Midbrain (tissue), 1 donor: ENCODE measurements at places on chromosomes 12 and 14.

DNA sequence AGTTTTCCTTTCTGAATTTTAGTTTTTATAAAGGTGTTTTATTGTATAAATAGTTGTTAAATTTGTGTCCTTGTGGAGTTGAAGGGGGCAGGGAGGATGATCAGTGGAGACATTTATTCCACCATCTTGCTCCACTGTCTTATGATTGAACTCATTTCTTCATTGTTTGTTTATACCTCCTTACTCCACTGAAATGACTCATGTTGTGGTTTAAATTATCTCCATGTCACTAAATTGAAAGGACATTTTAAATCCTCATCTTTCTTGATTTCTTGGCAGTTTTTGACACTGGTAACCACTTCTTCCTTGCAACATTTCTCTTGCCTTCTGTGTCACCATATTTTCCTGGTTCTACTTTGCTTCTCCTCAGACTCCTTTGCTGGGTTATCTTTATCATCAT lies 23.6 kb upstream of the FERMT2 start:
- DNase-seq = no peak

DNA sequence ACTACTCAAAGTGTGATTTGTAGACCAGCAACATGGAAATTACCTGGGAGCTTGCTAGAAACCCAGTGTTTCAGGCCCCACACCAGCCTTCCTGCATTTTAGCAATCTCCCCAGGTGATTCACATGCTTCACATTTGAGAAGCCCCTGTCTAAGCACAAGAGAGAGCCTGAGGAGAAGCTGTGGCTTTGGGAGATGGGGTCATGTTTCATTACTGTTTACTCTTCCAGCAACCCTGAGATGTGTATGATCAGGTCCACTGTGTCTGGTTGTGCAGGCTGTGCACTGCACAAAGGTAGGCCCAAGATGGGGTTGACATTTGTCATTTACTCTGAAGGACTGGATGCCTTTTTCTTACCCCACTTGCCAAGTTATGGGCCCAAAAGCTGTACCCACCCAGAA lies 190.1 kb downstream of the SLC41A2 start:
- DNase-seq = no peak

DNA sequence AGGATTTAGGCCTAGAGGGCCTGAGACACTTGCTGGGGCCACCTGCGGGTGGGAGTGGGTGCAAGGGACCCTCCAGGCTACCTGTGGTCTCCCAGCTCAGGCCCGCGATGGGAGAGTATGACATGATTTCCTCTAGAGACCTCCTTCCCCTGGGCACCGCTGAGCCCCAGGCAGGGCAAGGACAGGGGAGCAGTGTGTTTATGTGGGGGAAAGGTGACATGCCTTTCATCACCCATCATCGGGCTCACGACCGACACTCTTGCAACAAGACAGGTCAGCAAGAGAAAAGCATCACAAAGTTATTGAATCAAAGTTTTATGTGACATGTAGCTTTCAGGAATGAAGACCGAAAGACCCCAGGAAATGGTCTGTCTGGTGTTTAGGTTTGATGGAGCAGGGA lies 19.9 kb downstream of the SH2B3 start:
- no peak for DNase-seq

GRCh38 chr12:2283480-2283879 lies 230.7 kb downstream of the CACNA1C start:
- DNase-seq = no peak

DNA sequence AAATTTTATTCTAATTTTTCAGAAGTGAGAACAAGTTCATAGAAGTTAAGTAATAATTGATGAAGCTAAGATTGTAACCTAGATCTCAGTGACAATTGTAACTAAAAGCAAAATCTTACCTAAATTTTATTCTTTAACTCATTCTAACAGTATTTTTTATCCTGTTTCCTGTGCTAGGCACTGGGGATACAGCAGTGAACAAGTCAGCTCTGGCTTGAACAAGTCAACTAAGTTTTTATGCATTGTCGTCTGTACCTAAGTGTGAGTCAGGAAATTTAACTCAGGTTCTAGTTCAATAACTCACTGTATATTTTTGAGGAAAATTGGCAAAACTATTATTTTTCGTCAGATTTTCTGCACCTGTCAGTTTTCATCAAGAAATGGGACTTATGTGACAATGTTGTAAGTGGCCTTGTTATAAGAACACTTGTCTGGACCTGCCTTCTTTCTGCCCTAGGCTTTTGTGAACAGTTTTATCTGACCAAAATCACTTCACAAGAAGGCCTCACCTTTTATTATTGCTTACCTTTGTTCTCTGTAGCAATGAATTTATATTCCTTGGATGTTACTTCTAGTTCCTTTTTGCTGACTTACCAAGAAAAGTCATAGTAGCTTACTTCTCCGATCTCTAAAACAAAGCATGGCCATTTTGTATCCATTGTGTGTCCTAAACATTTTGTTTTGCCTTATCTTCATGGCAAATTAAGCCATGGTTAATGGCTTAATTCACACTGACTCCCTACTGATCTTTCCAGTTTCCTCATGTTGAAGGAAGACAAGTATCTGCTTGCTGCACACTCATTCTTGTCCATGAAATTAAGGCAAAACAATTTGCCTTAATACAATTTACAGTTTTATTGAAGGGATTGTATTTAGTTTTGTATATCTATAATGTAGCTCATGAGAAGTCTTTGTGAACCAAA lies 2.7 kb downstream of the TMTC3 start:
- DNase-seq = no peak

DNA sequence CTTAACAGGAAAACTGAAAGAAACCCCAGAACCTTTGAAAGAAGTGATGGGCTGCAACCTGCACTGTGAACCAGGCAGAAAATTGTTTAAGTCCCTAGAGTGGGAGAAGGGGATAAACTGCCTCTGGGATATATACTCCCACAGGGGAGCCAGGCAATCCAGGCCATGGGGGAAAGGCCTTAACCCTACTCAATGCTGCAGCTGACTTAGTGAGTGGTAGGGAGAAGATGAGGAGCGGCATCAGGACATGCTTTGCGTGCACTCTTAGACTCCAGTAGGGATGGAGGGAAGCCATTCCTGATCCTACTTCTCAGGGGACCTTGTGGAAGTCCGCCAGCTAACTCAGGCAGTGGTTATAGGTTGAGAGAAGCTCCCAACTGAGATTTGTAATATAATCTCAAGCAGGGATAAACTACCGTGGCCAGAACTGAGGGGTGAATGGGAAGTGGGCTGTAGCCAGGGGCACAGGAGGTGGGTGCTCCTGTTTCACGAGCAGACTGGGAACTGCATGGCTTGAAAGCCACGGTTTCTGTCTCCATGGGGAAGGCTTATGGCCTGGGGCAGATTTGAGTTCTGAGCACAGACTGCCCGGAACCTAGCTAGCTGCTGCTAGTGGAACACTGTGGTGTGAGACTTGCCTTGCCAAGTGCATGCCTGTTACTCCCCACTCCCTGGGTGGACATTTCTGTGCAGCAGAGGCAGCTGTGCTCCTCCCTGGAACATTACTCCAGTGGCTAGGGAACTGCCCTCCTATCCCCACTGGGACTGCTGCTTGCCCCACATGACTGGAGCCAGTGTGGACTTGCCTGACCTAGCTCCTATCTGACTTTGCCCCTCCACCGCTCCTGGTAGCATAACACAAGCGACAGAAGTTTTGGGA lies 119.2 kb upstream of the SCAF11 start:
- DNase-seq = no peak

DNA sequence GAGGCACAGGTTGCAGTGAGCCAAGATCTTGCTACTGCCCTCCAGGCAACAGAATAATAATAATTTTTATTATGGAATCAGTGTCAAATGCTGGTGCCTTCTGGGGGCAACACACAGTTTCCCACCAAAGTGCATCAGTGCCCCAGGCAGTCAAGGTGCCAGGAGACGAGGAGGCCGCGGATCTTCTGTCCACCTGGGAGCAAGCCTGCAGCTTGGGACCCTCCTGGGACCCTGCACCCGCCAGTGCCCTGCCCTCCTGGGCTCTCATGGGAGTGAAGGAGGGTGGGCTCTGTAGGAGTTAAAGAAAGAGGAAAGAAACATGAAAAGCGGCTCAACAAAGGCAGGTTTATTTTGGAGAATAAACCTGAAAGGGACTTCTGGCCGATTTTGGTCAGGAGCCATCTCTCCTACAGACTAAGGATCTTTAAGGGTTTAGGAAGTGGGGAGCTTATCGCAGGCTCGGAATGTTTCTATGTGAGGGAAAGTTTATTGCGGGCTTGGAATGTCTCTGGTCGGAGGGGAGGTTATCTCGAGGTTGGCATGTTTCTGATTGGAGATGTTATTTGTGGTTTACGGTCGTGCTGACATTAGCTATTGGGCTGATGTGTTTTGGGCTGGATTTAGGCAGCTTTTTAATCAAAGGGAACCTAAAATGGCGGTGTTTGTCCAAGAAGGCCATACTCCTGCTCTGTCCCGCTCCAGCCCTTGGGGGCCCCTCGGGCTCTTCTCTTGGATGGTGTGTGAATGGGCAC lies 1.1 kb upstream of the ASPG start:
- no peak for DNase-seq

GRCh38 chr12:61765926-61766325 lies 494.3 kb upstream of the USP15 start:
- DNase-seq = no peak
